ENCODE measurements at places on chromosomes 3 and 15. TPM values are rescaled to one million over a fixed set of nuclear protein-coding genes. Genes with fewer than 3 reads are reported as not detected.

GRCh38 chr3:151085227-151085888 lies at the start of gene MED12L:
Gene MED12L (plus strand): TSS chr3:151085664. CDS start chr3:151086927, 1,263 bp downstream.
- peak within 1 kb of the TSS; percentile 22 for H3K27ac ChIP-seq
- no peak for DNase-seq
- H3K27me3 ChIP-seq = no peaks in the 10 kb centered on the region
- no peaks in the 10 kb centered on the region for H3K36me3 ChIP-seq
- H3K4me1 ChIP-seq = no peaks in the 10 kb centered on the region

The SPINK8 gene
- not detected for total RNA-seq

GRCh38 chr3:157131861-157132260 lies 28.1 kb downstream of the CCNL1 start:
- no peak overlapping the region for H3K4me3 ChIP-seq
- no peak overlapping the region for H3K27ac ChIP-seq
- H3K27me3 ChIP-seq = no peaks in the 10 kb centered on the region
- no peak for DNase-seq
- H3K4me1 ChIP-seq = peaks cover 82% of the 10 kb centered on the region

GRCh38 chr15:70435872-70436271 lies 327.5 kb downstream of the UACA start:
- no peaks in the 10 kb centered on the region for H3K36me3 ChIP-seq
- H3K4me3 ChIP-seq = no peak overlapping the region
- no peak for DNase-seq
- H3K27me3 ChIP-seq = no peaks in the 10 kb centered on the region

- no peaks in the 10 kb centered on the region for H3K27me3 ChIP-seq
- no peak overlapping the region for H3K4me3 ChIP-seq
- no peak overlapping the region for H3K27ac ChIP-seq
- H3K36me3 ChIP-seq = peaks cover 34% of the 10 kb centered on the region
- no peak for DNase-seq
These were observed 30.9 kb downstream of the PRKCD start for GRCh38 chr3:53191836-53192480.

GRCh38 chr15:69524814-69525213 lies 72.2 kb downstream of the RPLP1 start:
- no peak overlapping the region for H3K27ac ChIP-seq
- DNase-seq = no peak
- no peaks in the 10 kb centered on the region for H3K36me3 ChIP-seq
- no peaks in the 10 kb centered on the region for H3K27me3 ChIP-seq

DNA sequence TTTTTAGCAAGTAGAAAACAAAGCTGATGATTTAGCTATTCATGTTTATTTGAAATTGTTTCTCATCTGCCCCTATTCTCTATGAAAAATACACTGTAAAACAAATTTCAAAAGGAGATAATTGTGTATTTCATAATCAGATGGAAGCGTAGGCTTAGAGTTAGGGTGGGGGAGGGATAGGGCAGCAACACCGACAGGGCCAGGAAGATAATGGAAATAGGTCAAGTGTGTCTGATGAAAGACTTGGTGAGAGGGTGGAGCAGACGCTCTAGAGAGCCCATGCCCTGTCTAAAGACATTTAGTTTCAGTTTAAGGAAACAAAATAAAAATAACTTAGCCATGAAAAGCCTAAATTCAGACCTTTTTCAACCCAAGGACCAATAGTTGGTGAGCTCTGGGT lies 51.6 kb upstream of the ARL6 start:
- H3K36me3 ChIP-seq = no peaks in the 10 kb centered on the region
- H3K27me3 ChIP-seq = no peaks in the 10 kb centered on the region
- DNase-seq = no peak
- H3K4me1 ChIP-seq = no peaks in the 10 kb centered on the region
- H3K4me3 ChIP-seq = no peak overlapping the region
- H3K27ac ChIP-seq = no peak overlapping the region

- no peak overlapping the region for H3K4me3 ChIP-seq
- no peak overlapping the region for H3K27ac ChIP-seq
- H3K36me3 ChIP-seq = no peaks in the 10 kb centered on the region
These were observed 53.9 kb downstream of the C3orf38 start for GRCh38 chr3:88203642-88204055.

The SLC7A14 gene
- total RNA-seq = not detected

The IL20RB gene
- not detected for total RNA-seq

The SORD gene
- 5.7 TPM for total RNA-seq

The CCDC71 gene
- total RNA-seq = 16.7 TPM

- H3K36me3 ChIP-seq = no peaks in the 10 kb centered on the region
- H3K4me3 ChIP-seq = no peak overlapping the region
- no peaks in the 10 kb centered on the region for H3K27me3 ChIP-seq
- H3K4me1 ChIP-seq = no peaks in the 10 kb centered on the region
These were observed 78.6 kb downstream of the PEX5L start for GRCh38 chr3:179958143-179958542.

The ALG3 gene
- total RNA-seq = 50.6 TPM

The DNASE1L3 gene
- 11.5 TPM for total RNA-seq

DNA sequence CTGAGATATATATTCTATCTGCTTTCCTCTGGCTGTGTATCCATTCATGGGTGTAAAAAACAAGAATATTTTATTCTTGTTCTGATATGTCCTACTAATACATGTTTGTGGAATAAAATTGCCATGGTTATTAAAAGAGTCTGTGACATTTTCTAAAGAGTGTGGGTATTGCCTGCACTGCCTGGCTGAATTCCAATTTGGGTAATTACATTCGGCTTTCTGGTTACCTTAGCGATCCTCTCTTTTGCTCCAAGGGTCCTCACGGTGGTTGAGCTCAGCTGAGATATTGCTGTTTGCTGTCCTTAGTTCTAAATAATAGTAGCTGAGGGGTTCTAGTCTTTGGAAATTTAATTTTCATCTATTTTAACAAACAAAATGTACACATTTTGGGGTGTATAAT lies 301.4 kb upstream of the DNAJC19 start:
- no peaks in the 10 kb centered on the region for H3K4me1 ChIP-seq
- H3K36me3 ChIP-seq = no peaks in the 10 kb centered on the region
- H3K27me3 ChIP-seq = no peaks in the 10 kb centered on the region
- H3K4me3 ChIP-seq = no peak overlapping the region
- no peak for DNase-seq
- no peak overlapping the region for H3K27ac ChIP-seq

DNA sequence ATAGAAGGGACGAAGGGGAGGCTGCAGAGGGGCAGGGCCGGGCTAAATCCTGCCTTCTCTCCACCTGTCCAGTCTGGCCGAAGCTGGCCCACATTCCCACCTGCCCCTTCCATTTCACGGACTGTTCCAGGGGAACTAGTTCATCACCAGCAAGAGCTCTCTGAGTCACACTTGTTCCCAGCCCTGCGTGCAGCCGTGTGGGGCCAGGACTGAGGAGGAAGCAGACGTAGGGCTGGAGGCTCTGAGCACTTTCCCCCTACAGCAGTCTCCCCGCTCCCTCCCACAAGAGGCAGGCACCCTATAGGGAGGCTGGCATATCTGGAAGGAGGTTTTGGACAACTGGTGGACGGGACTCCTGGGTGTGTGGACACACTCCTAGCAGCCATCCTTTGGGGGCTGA lies 3.0 kb downstream of the ITIH4 start:
- H3K27ac ChIP-seq = no peak overlapping the region
- DNase-seq = no peak
- H3K27me3 ChIP-seq = no peaks in the 10 kb centered on the region
- no peak overlapping the region for H3K4me3 ChIP-seq
- peaks cover 17% of the 10 kb centered on the region for H3K4me1 ChIP-seq

DNA sequence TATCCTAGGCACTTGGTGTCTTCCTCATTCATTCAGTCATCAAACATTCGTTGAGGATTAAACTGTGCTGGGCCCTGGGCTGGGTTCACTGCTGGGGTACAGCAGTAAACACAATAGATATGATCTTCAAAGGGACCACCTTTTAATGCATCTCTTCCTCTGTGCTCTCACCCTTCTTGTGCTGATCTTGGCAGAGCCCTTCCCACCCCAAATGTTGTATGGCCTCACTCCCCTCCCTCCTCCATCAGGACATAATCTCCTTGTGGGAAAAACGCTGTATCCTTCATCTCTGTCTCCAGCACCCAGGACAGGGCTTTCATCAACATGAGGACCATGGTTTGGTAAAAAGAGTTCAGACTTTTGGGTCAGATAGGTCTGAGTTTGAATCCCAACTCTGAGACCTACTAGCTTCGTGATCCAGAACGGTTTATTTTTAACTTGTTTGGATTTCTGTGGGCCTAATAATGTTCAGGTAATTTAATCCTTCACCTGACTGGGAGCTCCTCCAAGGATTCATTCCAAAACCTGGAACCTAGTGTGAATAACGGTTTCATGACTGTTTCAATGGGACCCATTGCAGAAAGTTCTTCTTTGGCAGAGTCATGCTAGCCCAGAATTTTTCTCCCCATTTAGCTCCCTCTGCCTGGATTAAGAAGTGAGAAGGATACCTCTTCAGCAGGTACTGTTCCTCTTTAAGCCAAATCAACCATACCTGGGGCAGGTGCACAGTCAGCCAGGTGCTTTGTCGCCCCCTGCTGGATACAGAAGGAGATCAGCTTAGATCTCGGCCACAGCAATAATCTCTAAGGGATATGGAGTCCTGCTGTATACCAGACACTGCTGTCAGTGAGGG lies 5.2 kb upstream of the WNT7A start:
- H3K27ac ChIP-seq = no peak overlapping the region
- no peaks in the 10 kb centered on the region for H3K36me3 ChIP-seq
- no peaks in the 10 kb centered on the region for H3K27me3 ChIP-seq

The BTLA gene
- total RNA-seq = not detected

DNA sequence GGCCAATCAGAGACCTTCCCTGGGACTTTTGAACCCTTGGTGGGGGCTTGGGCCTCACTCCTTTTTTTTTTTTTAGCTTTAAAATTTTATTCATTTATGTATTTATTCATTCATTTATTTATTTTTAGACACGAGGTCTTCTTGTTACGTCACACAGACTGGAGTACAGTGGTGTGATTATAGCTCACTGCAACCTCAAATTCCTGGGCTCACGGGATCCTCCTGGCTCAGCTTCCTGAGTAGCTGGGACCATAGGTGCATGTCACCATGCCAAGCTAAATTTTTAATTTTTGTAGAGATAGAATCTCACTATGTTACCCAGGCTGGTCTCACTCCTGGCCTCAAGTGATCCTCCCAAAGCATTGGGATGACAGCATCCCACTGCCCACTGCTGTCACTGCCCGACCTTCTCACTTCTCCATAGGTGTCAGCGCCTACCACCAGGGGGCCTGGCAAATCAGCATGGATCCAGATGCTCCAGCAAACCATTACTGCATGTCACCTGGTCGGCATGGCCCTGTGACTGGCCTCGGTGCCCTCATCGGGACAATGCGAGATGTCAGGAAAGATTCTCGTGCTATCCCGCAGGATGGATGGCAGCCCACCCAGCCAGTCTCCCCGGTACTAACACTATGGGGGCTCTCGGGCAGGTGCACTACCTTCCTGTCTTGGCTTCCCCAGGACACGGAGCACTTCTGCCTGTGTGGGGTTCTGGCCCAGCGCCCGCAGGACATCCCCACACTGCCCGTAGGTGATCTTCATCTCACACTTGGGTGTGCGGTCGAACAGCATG lies 3.0 kb downstream of the MYL3 start:
- DNase-seq = no peak
- H3K27ac ChIP-seq = no peak overlapping the region
- no peak overlapping the region for H3K4me3 ChIP-seq

DNA sequence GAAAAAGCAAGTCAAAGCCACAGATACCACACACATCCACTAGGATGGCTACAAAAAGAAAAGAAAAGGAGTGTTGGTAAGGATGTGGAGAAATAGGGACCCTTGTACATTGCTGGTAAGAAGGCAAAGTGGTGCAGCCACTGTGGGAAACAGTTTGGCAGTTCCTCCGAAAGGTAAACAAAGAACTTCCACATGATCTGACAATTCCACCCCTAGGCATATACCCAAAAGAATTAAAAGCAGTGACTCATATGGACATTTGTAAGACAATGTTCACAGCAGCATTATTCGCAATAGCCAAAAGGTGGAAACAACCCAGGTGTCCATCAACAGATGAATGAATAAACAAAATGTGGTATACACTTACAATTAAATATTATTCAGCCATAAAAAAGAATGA lies 22.2 kb upstream of the GMPPB start:
- DNase-seq = no peak
- no peak overlapping the region for H3K27ac ChIP-seq
- no peaks in the 10 kb centered on the region for H3K27me3 ChIP-seq
- peaks cover 25% of the 10 kb centered on the region for H3K36me3 ChIP-seq

- H3K36me3 ChIP-seq = no peaks in the 10 kb centered on the region
- DNase-seq = no peak
- H3K27me3 ChIP-seq = no peaks in the 10 kb centered on the region
- no peaks in the 10 kb centered on the region for H3K4me1 ChIP-seq
- H3K4me3 ChIP-seq = no peak overlapping the region
These were observed 36.6 kb upstream of the MGLL start for GRCh38 chr3:127858937-127859336.

DNA sequence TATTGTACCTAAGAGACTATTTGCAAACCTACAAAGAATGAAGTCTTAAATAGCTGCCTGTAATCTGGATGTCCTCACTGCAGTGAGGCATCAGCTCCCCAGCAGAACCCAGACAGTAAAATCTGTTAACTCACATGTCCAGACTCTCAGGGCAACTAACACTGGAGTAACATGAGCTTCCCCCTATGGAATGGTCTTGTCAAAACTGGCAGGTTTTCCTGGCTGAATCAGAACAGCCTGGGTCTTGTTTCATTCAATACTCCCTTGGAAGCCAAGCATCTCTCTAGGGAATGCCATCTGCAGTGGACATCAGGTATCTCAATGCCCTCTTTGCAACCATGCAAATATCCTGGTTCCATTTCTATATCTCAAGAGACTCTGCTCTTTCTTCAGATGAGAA lies 24.4 kb downstream of the PTPN9 start:
- no peak for DNase-seq
- no peaks in the 10 kb centered on the region for H3K36me3 ChIP-seq
- H3K27ac ChIP-seq = no peak overlapping the region
- no peak overlapping the region for H3K4me3 ChIP-seq
- peaks cover 13% of the 10 kb centered on the region for H3K4me1 ChIP-seq

DNA sequence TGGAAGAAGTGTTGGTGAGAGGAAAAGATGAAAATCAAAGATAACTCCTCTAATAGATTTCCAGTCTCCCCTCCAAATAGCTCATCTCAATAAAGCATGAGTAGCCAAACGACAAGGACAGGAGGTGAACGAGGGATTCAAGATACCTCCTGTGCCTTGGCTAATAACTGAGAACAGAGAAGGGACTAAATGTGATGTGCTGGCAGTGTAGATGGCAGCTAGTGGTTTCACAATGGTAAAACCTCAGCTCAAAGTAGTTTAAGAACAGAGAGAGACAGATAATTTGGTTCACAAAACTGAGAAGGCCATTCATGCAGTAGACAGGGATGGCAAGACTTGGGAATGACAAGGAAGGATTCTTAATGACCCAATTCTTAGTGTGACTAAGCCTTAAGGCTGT lies 292.6 kb downstream of the EFHB start:
- DNase-seq = no peak
- no peaks in the 10 kb centered on the region for H3K36me3 ChIP-seq
- H3K27me3 ChIP-seq = no peaks in the 10 kb centered on the region
- no peaks in the 10 kb centered on the region for H3K4me1 ChIP-seq
- H3K4me3 ChIP-seq = no peak overlapping the region

GRCh38 chr3:133700351-133700750 lies 38.6 kb upstream of the TOPBP1 start:
- H3K4me3 ChIP-seq = no peak overlapping the region
- H3K4me1 ChIP-seq = no peaks in the 10 kb centered on the region
- no peaks in the 10 kb centered on the region for H3K36me3 ChIP-seq
- no peak overlapping the region for H3K27ac ChIP-seq
- no peak for DNase-seq

- no peaks in the 10 kb centered on the region for H3K36me3 ChIP-seq
- H3K27ac ChIP-seq = no peak overlapping the region
- H3K4me1 ChIP-seq = no peaks in the 10 kb centered on the region
- no peak for DNase-seq
- no peak overlapping the region for H3K4me3 ChIP-seq
These were observed 106.7 kb downstream of the GOLIM4 start for GRCh38 chr3:167989066-167989465.
